ENCODE measurements at places on chromosomes 3 and 15.

DNA sequence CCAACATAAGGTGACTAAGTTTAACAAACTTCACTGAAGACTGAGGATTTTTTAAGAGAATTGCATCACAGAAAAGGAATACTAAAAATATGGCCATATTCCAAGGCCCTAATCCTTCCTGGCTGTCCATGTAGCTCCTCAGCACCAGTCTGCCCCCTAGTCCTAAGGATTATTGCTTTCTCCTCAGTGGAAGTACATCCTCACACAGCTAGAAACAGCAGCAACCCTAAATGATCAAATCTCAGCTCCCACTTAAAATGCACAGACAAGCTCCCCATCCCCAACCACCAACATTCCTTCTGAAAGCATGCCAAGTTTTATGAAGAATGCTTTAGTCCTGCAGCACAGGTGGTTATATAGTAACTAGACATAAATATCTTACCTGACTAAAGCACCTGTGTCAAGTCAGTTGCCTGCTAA, 14.7 kb downstream of the ST3GAL6 start:
- DNase-seq, result no peak

DNA sequence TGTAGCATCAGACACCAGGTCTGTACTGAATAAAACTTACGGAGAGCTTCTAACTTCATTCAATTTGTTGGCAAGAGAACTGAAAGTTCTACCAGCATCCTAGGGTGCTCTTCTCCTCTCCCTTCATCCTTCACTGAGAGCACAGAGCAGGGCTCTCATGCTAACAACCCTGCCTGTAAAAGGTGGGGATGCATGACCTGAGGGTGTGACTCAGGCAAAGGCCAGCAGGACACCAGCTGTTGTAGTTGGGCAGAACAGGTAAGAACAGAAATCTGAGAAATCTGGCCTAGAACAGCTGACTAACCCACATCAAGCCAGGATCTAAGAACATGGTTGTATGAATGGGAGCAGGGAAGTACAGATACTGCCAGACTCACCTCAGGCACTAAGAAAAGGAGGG, 64.2 kb downstream of the MYLK start:
- no peak for DNase-seq

DNA sequence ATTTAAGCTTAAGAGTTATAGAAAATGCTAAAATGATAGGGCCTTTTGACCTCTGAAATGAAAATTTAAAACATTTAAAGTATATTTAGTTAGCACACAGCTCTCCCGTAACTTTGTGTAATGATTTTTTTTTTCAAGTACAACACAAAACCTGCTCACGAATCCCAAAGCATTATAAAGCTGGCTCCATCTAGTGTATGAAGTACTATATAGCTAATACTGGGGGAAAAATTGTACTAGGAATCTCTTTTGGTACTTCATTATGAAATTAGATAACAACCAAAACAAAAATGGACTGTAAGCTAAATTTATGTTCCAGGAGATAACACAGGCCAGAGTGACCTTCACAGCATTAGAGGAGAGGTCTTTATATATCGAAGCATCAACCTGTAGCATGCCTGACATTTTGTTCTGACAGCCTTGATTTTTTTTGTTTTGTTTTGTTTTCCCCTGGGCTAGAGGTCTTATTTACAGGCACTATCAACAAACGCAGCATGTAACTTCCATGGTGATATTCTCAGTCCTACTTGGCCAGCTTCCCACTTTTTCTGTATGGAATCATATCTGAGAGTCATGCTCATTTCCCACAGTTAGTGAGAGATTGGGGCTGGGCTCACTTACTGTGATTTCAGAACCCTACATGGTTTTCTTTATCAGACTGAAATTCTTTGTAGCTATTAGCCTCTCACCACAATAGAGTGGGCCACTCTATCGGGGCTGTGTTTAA, 116.3 kb downstream of the MITF start:
- DNase-seq, result no peak

DNA sequence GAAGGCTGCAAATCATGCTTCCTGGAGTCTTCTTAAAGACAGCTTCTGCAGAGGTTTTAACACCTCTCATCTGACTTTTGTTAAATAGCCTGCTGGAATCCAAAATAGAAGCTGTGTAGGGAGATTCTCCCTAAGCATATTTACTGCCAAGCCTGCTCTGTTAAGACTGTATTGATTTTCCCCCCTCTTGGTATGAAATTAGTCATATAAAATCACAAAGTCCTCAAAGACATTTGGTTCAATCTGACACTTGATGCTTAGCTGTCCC, 94.6 kb downstream of the ITPR1 start:
- DNase-seq, result no peak

DNA sequence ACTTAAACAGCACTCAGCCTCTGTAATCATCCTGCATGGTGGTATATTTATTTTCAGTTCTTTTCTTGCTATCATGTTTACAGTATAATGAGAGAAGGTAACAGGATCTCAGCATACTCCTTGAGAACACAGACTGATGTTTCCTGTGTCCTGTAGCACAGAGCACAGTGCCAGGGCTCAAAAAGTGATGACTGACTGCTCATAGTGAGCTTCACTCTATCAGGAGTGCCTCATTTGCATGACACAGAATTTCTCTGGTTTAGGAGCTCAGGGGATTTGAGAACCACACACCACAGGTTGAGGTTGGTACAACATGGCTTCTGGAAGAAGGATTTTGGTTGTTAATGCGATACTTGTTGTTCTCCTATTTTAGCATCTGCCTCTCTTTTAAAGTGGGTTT, 68.5 kb upstream of the SLC2A2 start:
- no peak for DNase-seq

DNA sequence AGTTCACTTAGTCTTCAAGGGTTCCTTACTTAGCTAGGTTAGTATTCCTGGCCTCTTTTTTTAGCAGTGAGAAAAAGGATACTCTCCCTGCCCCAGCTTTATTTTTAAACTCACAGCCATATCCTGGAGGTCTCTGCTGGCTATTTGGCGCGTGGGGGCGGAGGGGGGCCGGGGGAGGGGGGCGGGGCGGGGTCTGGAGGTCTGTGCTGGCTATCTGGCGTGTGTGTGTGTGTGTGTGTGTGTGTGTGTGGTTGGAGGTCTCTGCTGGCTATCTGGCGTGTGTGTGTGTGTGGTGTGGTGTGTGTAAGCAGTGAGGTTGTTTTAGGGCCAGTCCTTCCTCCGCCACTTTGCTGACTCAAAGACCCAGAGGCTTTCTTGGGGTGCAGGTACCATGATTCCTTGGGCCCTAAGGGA, 579 bp upstream of the PLAAT1 start:
- no peak for DNase-seq

- DNase-seq, result no peak
Observed at GRCh38 chr3:16174389-16174788, at the start of gene GALNT15. GALNT15 (plus strand) TSS chr3:16174680; CDS start chr3:16175152, 472 bp downstream.

DNA sequence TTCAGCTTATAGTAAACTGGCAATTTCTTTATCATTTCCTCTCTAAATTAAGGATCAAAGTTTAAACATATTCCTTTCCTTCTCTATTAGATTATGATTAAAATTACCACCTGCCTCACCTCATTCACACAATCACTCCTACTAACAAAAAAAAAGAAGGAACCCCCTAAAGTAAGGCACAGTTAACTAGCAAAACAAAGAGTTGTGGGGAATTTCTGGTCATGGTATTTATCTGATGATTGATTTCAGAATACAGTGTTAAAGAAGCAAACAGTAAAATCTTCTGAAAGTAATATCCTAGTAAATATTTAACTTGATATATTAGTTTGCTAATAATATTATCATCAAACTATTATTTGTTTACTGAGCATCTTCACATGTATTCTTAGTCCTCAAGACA, 8.8 kb downstream of the GBE1 start:
- DNase-seq, result no peak

DNA sequence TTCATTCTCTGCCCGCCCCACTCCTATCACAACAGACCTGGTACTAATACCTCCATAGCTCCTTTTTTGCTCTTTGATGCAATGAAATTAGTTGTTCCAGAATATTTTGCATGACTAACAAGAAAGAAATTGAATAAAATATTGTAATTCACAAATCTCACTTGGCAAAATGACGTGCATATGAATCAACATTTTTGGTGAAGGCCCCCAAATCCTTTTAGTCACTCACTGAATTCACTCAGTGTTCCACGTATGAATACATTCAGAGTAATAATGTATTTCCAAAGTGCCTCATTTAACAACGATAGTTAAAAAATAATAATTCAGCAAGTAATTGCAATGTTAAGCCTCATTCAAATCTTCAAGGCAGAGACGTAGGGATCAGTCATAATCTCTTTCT, 148.6 kb upstream of the STRIT1 start:
- DNase-seq, result no peak

DNA sequence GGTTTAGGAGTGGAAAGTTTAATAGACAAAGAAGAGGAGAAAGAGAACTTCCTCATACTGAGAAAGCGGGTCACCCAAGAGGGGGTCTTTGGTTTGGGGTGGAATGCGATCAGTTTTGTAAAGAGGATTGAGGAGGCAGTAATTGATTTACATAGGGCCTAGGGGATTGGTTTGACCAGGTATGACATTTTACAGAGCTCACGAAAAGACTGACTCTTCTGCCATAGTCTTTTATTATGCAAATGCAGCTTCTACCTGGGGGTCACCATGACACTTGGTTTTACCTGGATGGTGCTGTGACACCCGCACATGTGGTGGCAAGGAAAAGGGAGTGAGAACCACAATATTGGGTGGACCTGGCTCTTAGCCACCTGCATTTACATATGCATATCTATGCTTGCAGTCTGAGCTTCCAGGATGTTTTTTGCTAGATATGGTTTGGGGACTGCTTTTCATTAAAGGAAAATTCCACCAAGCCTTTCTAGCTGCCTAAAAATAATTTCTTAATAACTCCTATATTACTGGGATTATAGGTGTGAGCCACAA, 6.9 kb upstream of the NME9 start:
- DNase-seq, result no peak

DNA sequence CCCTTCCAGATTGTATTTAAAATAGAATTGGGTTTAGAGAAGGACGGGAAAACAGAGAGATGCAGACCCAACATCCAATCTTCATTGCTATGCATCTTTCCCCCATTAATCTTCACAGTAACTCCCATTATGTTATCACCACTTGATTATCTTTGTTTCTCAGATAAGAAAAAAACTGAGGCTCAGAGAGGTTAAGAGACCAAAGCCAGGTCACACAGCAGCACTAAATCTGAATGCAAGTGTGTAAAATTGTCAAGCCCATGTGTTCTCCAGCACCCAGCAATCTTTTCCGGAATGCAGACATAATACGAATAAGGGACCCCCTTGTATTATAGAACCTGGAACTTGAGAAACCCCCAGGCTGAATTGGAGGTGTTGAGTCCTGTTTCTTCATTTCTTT, 80.5 kb upstream of the TRIM42 start:
- DNase-seq, result no peak

- no peak for DNase-seq
Observed at GRCh38 chr15:70125605-70126004, 27.9 kb upstream of the TLE3 start.

DNA sequence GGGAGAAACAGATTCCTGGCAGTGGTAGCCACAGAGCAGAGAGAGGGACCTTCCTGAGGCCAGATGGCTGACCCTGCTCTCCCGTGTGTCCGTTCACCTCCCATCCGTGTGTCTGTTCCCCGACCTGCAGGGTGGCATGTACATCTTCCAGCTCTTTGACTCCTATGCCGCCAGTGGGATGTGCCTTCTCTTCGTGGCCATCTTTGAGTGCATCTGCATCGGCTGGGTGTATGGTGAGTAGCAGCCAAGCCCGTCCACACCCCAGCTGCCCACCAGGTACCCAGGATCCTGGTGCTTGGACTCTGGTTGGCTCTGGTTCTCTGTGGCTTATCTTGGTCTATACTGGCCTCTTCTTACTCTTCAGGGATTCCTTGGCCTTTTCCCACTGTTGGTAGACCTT, 59.5 kb upstream of the SLC6A1 start:
- no peak for DNase-seq

GRCh38 chr3:192445770-192446644, 281.3 kb downstream of the FGF12 start:
- no peak for DNase-seq

GRCh38 chr3:7790141-7790540, 711.5 kb upstream of the LMCD1 start:
- no peak for DNase-seq

DNA sequence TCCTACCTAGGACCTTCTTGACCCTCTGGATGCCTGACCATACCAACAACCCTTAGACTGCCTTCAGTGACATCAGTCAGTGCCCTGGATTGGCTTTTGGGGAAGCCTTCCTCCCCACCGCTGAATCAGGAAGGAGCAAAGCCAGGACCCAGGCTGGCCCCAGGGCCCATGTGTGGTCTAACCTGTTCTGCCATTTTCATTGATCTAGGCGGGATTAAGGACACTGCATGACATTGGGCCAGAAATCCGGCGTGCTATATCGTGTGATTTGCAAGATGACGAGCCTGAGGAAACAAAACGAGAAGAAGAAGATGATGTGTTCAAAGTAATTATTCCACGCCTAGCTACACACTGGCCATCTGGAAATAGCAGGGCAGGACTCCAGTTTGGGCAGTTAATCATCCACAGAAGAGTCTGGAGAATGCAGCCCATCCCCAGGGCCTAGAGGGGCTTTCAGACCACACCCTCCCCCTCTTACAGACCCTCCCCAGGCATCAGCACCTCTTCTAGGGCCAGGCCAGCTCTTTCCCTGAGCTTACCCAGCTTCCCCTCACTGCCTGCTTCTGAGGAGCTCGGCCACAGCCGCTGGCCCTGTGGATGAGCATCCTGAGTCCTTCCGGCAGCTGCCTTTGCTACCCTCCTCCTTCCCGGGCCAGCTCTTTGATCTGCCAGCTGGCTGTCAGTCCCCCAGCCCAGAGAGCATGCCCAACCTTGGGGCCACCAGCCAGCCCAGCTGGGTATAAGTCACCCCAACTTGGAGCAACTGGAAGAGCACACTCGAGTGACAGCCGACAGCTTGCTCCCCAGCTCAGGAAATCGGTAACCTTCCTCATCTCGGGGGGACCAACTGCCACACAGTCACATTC, 45.9 kb downstream of the CHDH start:
- DNase-seq, result no peak

GRCh38 chr15:76663529-76663928, 241.6 kb downstream of the SCAPER start:
- DNase-seq, result no peak

- DNase-seq, result no peak
Observed at GRCh38 chr15:98445315-98445714, 203.0 kb upstream of the IGF1R start.

GRCh38 chr15:99473981-99474906, 91.5 kb upstream of the MEF2A start:
- DNase-seq, result no peak

DNA sequence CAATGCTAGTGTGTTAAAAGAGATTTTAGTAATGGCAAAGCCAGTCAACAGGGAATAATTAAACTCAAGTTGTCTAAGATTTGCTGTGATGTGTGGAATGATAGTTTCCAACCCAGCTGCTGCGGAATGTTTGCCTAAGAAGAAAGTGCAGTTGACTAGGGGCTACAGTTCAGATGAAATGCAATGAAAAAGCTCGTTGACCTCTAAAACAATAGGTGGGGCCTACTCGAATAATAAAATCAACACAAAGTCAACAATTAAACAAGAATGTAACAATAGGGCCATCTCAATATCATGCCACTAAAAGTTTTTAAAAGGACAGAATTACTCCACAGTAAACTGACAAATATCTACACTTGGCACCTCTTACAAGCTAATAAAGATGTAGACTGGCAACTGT, 484.2 kb downstream of the MECOM start:
- DNase-seq, result no peak

- DNase-seq, result peak; percentile 62
Observed at GRCh38 chr3:15535732-15536131, 14.2 kb upstream of the COLQ start.

GRCh38 chr3:61650276-61650675, 88.9 kb downstream of the PTPRG start:
- DNase-seq, result no peak

GRCh38 chr3:83496462-83496861, 1462.3 kb upstream of the CADM2 start:
- no peak for DNase-seq
